ENCODE measurements at places on chromosomes 6 and 20.

DNA sequence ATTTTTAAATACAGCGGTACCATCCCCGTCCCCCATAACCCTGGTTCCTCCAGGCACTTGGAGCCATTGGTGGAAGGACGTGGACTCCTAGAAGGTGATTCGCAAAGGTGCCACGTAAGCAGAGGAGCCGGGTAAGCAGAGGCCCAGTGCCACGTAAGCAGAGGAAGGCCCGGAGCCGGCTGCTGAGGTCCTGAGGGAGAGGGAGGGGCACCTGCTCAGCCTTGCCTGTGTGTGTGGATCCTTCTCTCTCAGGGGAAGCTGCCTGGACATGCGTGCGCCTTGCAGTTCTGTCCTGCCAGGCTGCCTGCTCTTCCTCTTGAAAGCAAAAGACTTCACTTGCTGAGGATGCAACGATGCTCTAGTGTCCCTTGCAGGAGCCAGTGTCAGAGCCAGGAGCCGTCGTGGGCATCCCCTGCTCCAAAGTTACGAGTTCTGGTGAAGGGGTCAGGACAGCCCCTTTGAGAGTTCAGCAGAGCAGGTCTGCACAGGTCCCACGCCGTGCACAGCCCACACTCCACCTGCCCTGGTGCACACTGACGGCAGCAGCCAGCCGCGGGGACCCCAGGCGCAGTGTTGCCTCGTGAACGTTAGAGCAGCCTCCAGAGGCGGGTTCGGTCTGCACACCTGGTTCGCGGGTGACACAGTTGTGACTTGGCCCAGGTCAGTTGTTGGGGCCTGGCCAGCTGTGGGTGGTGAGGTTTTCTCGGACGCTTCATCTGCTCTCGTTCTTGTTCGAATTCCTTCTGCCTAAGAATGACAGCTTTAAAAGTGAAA lies 1.9 kb upstream of the NKAIN4 start:
- DNase-seq, result no peak

GRCh38 chr6:143592335-143592734 lies 80.8 kb upstream of the FUCA2 start:
- DNase-seq, result no peak

GRCh38 chr6:33897189-33897780 lies 93.5 kb upstream of the MLN start:
- no peak for DNase-seq

DNA sequence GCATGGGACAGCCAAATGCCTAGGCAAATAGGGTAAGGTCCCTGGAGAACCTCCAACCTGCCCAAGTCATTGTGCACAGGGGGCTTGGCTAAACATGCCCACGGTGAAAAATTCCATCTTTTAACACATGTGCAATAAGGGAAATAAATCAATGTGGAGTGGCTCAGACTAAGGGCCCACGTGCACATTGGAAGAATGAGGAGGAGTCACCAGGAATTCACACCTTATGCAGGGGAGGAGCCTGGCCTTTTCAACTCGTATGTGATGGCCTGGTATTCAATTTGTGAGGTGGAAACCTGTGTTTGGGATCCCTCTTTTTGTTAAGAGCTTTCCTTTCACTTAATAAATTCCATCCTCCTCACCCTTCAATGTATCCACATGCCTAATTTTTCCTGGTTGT lies 12.6 kb downstream of the C6orf52 start:
- DNase-seq, result no peak

- no peak for DNase-seq
Observed at GRCh38 chr6:129476810-129477209, 233.2 kb downstream of the ARHGAP18 start.

DNA sequence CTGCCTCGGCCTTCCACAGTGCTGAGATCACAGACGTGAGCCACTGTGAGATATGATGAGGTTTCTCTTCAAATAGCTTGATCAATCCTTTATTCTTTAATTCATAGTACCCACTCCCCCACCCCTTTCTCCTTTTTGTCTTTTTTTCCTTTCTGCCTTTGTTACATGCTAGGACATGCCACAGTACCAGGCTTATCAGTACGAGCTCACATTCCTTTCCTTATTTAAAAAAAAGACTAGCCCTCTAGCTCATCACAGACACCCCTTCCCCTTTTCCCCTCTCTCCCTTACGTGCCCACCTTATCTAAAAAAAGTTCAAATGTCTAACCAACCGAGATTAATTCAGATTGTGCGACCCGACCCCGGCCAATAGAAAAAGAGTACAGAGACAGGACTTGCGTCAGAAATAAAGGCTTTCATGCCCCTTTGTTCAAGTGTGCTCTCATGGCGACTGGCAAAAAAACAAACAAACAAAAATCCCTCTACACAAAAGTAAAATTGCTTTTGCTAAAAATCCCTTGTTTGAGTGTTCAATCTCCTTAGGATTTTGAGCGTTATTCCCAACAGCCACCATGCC lies 49.2 kb downstream of the MRAP2 start:
- no peak for DNase-seq
